ENCODE measurements at places on chromosomes 1 and 21.

DNA sequence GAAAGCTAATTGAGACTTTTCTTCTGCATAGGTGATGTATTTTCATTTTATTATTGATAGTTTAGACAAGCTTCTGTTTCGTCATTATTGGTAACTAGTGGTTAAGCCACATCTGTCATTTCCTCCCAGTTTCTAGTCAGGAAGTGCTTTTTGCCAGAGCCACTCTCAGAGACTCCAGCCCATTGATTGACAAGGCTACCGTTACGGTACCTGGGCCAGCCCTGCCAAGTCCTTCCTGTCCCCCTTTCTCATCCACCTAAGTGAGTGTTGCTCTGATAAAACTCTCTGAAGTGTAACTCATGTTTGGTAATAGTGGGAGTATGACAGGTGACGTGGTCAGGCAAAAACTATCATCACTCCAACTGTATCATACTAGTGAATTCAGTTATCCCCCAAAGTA, 29.6 kb upstream of the AGL start:
- no peak for DNase-seq

DNA sequence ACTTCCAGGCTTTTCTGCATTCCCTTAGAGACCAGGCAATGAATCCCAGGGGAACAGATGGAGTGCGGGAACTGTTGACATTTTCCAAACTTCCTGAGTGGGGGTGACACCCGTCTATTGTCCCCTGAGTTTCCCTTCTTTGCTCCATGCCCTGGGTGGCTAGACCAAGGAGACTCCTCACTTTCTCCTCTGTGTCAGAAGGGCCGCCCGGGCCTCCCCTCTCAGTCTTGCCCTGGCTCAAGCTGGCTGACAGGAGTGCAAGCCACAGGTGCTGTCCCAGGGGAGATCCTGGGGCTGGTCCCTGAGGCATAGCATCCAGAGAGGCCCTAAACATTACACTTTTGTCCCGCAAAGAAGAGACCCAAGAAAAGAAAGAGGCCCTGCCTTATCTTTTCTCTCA, 62.8 kb downstream of the DDX20 start:
- DNase-seq, result no peak

- no peak for DNase-seq
Observed at GRCh38 chr1:243851765-243852164, 1.7 kb upstream of the AKT3 start.

- DNase-seq, result no peak
Observed at GRCh38 chr21:39029086-39029755, 154.0 kb downstream of the PSMG1 start.

DNA sequence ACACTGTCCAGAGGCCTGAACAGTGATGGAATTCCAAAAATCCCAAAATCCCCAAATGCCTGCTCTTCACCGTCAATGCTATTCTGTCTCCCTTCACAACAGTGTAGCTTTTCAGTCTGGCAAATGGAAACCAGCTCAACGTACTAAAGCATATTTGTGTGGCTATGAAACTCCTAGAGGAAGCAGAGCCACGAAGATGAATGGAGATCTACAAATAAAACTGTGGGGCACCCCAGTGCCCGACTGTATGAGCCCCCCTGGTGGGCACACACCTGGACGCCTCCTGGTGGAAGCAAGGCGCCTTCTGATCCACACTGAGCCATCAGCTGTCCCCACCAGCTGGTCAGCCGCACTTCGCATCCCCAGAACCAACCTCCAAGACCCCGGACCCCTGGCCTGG, 129.1 kb upstream of the SOD1 start:
- DNase-seq, result no peak

All from WTC11 (cell line).